NCI-H2081 (cell line): ENCODE measurements at places on chromosomes 7 and 10.
A peak's percentile ranks its signal among the peaks of the same experiment; 100 is the strongest.

DNA sequence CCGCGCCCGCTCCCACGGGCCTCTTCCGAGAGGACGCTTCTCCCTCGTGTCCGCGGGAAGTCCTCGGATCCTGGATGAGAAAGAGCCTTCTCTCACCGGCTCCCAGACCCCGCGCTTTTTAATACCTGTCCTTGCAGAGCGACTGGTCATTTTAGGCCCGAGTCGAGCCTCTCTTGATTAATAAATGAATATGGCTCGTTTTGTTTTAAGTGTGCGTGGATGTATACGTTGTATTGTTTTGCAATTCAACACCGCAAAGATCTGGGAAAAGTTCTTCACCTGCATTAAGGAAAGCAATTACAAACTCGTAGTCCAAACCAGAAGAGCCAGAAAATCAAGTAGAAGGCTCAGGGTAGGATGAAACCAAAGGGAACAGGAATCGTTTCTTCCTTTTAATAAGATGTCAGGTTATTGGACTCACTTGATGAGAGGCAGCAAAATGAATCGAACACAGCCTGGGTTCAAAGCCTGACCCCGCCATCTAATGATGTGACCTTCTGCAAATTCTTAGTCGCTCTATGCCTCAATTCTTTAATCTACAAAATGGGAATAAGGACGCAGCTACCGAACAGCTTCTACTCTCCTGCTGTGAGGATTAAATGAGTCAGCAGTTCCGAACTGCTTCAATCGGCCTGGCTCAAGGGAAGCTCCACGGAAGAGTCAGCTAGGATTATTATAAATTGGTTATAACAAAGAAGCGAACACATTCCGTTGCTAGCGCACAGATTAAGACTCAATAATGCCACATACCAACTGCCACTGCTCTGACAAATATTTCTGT lies 277.8 kb upstream of the NEBL start:
- DNase-seq = no peak

GRCh38 chr7:106076537-106076936 lies 35.6 kb downstream of the SYPL1 start:
- DNase-seq = no peak

DNA sequence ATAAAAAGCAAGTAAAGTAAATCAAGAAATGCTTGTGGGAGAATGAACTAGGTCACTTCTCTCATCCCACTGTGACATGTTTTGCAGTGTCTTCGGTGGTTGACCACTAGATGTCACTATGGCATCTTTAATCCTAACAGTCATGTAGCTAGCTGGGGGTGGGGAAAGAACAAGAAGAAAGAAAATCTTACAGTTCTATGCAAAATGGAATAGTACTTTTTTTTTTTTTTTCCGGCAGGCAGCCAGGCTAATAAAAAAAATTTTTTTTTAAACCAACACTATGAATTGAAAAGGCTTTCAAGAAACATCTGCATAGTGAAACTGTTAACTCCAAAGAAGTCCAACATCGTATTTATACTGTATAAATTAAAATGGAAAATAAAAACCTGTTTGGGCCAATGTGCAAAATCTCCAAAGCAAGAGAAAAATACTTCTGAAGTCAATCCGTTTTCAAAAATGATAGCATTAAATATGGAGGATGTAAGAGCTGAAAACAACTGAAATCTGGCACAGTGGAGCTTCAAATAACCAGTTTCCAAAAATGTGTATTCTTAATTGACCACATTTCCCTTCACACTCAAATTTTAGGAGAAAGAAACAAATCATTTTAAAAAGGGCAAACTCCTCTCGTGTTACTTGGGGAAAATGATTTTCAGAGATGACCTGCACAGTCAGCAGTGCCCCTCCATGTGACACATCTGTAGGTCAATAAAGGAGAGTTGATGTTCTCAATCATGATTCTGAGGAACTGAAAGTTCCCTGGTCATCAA lies 38.5 kb downstream of the CDK1 start:
- peak; percentile 53 for DNase-seq

- DNase-seq = no peak
Observed at GRCh38 chr10:129942391-129942790, 21.7 kb downstream of the EBF3 start.

GRCh38 chr10:77635402-77636227 lies 2.0 kb downstream of the KCNMA1 start:
- no peak for DNase-seq

- no peak for DNase-seq
Observed at GRCh38 chr7:38360776-38361175, 87.3 kb upstream of the TARP start.

DNA sequence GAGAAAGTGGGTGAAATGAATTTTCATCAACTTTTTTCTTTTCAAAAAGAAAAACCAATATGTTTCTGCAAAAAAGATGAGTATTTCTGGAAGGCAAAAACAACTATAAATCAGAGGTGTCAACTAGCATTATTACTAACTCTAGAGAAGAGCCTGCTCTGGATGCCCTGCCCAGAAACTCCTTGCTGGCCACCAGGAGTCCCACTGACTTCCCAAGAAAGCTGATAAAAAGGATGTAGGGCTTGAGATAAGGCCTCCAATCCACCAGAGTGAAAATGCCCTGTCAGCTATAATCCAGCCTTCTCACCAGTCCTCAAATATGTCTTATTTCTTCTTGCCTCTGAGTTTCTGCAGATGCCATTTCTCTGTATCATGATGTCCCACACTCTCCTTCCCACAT lies 16.7 kb upstream of the FZD1 start:
- DNase-seq = no peak

- DNase-seq = no peak
Observed at GRCh38 chr7:99505324-99505662, 831 bp downstream of the ZKSCAN5 start.

DNA sequence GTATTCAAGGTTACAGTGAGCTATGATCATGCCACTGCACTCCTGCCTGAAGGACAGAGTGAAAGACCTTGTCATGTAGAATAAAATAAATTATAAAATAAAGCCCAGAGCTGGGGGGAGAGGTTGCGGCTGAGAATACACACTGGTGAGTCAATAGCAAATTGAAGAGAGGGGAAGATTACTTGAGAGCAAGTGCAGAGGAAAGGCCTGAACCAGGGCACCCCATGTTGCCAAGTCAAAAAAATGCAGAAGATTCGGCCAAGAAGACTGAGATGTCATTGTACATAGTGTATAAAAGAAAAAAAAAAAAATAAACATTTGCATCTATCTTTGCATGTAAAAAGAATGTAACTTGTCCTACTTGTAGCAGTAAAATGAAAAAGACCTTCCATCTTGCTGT lies 32.5 kb downstream of the RHEB start:
- no peak for DNase-seq
